ENCODE measurements at places on chromosomes 7 and 10.

DNA sequence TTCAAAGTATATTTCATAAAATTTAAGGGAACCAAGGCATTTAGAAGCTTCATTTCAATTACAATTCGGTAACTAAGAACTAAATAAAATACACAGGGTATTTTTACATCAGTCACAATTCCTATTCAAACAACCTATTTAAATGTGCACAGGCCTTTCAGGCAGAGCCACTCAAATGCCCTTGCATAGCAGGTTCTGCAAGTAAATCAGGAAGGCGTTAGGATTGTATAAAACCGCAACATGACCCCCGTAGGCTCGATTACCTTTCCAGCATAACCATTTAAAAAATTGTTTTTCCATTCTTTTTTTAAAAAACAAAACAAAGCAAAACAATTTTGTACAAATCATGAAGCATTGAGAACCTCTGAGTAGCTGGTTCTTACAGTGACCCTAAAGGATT is 289.9 kb upstream of the SP8 start:
- no peak for DNase-seq

DNA sequence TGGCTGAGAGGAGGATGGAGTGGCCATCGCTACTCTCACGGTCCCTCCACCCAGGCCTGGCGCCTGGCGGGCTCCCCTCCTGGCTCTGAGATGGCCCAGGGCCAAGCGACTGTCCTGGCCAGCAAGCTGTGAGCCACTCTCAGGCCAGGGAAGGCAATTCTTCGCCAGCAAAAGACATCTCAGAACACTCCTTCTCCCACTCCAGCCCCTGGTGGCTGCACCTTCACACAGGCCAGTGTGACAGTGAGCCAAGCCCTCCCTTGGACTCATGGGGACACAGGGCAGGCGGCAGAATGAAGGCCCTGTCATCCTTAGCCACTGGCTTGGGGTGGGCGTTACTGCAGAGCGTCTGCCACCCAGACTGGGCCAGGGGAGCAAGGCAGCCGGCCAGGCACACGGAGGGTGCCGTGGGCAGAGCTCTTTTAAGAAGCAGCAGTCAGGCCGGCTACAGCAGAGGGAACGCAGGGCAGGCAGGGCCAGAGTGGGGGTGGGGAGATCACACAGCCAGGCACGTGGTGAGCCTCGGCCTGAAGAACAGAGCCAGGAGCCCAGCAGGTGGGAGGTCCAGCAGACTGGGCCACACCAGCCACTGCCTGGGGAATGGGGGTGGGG is 14.4 kb downstream of the STK32C start:
- DNase-seq: no peak

GRCh38 chr7:42856605-42856987 is 55.3 kb downstream of the C7orf25 start:
- no peak for DNase-seq

DNA sequence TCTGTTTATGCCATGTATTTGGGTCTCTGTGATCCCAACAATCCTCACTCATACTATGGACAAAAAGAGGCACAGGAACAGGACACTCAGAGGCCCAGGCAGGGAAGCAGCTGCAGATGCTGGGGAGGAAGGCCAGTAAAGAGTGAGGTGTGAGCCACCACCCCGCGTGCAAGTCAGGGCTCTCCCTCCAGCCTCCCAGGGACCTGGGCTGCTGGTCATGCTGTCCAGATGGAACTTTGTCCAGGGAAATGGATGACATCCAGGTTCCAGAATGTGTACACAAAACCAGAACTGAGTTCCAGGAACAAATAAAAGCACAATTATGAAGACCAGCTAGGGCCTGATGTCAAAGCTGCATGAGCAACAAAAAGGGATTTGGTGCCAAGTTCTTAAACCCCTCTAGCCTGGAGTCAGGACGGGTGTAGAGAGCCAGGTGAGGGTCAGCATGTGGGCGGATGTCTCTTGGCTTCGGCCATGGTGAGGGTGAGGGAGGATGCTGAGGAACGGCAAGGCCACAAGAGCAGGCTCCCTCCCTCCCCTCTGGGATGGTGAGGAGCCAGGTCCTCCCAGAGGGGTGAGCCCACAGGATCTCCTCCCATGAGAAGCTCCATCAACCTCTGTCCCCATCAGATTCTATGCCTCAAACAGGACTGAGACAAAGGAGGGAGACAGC is 739.7 kb downstream of the PARD3 start:
- DNase-seq: no peak

- no peak for DNase-seq
Observed at GRCh38 chr7:138436388-138436787, 23.7 kb upstream of the TRIM24 start.

DNA sequence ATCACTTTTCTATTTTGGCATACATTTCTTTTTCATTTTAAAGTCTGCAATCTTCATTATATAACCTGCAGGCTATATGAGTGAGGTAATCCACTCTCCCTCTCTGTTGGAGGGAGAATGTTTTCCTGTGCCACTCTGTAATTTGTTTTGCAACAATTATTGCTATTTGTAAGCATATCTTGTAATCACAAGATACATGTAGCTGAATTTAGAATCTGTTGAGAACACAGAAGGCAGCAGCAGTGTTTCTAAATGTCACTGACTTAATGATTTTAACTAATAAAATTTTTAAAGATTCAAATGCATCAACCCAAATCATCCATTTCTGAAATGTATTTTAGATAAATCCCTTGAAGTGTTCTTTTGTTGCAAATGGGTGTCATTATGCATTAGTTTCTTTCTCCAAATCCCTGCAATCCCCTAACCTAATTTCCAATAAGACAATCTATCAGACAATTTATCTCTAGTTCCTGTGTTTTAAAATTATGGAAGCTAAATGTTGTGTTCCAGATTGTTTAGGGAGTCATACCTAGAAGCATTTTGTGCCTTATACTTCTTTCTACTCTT is 19.8 kb upstream of the UMAD1 start:
- DNase-seq: no peak

GRCh38 chr7:24328050-24328449 is 44.1 kb downstream of the NPY start:
- no peak for DNase-seq

- DNase-seq: no peak
Observed at GRCh38 chr10:7563770-7564169, 103.0 kb downstream of the ITIH5 start.

DNA sequence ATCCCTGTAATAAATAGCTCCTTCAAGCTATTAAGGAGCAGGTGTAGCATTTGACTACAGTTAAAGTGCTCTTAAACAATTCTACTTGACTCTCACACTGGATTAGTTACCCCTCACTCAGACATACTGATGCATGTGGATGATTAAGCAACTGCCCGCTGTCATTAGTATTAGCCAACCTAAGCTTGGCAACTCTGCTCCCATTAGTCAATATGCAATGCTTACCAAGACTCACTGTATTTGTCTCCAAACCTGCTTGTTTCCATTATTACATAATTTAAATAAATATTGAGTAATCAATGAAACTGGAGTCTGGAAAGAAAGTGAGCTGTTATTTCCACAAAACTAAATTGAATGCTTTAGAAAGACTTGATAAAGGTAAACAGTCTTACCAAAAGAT is 144.0 kb upstream of the ASAH2 start:
- DNase-seq: no peak

- DNase-seq: peak; percentile 30
Observed at GRCh38 chr7:55571511-55572377, 558 bp downstream of the VOPP1 start.

DNA sequence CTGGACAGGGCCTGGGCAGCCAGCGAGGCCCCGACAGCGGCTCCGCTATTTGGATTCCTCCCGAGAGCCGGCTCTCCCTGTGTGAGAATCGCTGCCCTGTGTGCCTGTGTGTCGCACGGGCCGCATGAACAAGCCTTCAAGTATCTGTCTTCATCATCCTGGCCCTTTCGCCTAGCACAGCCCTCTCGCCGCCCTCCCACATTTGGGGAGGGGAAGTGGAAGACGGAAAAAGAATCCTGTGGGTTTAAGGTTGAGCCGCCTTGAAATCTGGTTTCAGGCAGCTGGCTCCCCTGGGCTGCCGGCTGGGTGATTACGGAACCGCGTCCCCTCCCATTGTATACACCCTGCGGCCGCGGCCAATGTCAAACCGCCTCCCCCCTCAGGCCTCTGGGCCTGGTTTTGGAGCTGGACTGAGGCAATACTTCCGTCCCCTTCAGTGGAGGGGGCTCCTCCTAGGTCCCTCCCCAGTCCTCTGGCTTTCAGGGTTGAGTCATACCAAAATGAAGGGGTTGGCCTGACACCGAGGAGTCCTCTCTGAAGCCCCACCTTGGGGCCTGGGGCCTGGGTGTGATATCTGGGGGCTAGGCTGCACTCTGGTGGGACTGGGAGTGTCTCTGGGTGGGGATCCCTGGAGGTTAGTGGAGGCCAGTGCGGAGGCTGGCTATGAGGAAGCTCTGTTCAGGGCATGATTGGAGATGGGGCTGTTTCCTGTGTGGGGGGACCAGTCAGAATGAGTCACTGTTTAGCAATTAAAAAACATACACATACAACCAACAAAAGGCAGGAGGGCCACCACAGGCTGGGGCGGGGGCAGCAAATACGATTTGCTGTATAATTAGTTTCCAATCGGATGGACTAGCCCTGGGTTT is 1.7 kb downstream of the TRIM8 start:
- DNase-seq: peak; percentile 50

GRCh38 chr7:22364900-22365299 is 7.9 kb upstream of the RAPGEF5 start:
- DNase-seq: no peak

GRCh38 chr10:97372233-97372875 is 28.8 kb downstream of the RRP12 start:
- DNase-seq: no peak

DNA sequence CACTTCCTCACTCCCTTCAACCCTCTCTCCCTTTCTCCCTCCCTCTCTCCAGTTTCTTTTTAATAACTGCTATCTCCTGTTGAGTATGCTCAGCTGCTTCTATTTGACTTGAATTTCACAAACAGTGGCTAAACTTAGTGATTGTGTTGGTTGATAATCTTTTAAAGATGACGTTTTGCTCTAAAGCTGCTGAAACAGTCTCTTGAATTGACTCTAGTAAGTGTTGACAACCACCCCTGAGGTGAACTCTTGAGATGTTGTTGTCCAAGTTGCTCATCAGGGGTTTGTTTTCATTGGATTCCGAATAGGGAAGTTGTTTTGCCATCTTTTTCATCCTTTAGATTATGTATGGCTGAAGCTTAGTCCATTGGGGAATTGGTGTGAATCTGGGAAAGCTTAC is 176.2 kb downstream of the TWIST1 start:
- no peak for DNase-seq

- no peak for DNase-seq
Observed at GRCh38 chr7:1535701-1536454, 5.4 kb downstream of the MAFK start.

- DNase-seq: no peak
Observed at GRCh38 chr10:35451151-35452016, 115.1 kb downstream of the CCNY start.

DNA sequence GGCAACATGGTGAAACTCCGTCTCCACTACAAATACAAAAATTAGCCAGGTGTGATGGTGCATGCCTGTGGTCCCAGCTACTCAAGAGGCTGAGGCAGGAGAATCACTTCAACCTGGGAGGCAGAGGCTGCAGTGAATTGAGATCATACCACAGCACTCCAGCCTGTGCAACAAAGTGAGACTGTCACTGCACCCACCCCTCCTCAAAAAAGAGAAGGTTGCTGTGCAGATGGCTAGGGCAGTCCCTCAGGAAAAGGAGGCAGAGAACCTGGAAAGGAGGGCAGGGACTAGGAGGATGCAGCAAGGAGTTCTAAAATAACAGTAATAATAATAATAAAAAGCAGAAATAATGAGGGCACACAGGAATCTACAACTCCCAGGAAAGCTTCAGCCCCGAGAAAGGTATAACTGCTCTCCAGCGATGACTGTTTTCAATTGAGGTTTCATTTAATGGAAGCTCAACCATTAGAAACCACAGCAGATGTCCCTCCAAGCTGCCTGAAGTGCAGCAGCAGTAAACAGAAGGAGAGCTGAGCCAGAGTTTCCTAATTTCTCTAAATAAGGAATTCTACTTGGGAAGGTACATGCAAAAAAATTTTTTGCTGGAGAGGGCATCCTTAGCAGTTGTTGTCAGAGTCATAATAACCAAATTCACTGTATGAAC is 326.5 kb downstream of the GATA3 start:
- no peak for DNase-seq

GRCh38 chr10:62764011-62764410 is 40.5 kb upstream of the ADO start:
- no peak for DNase-seq

GRCh38 chr10:60878224-60878623 is 65.8 kb downstream of the RHOBTB1 start:
- DNase-seq: no peak

- DNase-seq: no peak
Observed at GRCh38 chr7:31443457-31443856, 70.4 kb upstream of the ITPRID1 start.

DNA sequence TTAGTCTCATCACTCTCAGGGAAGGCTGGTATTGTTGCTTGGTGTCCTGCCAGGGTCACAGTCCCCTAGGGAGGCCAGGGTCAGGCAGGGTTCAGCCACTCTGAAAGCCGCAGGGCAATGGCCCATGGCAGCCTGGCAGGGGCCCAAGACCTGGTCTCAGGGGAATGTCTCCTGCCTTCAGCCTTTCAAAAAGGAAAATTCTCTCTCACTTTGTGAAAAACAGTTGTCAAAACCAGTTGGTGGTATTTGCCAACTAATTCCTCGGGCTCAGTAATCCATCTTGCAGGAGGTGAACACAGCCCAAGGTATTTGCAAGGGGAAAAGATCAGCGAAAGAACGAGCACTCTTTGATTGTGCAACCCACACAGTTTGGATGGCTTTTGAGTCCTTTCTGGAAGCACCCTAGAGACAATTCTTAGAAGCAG is 101.5 kb downstream of the JCAD start:
- no peak for DNase-seq

GRCh38 chr7:118072893-118073674 is 110.9 kb upstream of the LSM8 start:
- DNase-seq: no peak

GRCh38 chr7:157054927-157055326 is 44.5 kb upstream of the MNX1 start:
- no peak for DNase-seq

DNA sequence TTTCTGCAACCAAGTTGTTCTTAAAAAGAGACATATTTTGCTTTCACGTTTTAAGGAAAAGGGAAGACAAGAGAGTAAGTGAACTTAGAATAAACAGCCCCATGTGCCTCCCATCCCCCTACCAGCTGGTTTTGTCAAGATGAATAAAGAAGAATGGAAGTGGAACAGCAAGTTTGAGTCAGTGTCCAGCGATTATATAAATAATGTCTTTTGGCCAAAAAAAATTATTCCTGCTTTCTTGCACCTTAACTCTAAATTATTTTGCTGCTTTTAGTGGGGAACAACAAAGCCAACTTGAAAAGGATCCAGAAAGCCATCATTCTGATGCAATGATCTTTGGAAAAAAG is 82.4 kb upstream of the TRIL start:
- no peak for DNase-seq

DNA sequence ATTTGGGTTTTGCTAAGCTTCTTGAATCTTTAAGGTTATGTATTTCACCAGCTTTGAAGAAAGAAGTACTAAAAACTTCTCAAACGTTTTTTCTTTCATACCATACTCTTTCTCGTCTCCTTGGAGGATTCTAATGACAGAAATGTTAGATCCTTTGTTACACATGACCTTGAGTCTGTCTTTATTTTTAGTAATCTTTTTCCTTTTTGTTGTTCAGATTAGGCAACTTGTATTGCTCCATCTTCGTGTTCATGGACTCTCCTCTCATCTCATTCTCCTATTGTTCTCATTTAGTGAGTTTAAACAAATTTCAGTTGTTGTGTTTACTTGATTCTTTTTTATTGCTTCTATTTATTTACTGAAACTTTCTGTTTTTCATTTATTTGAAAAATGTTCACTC is 73.7 kb downstream of the WDFY4 start:
- no peak for DNase-seq
